ENCODE measurements at places on chromosomes 12 and 14. TPM values are rescaled to one million over a fixed set of nuclear protein-coding genes. Genes with fewer than 3 reads are reported as not detected.

DNA sequence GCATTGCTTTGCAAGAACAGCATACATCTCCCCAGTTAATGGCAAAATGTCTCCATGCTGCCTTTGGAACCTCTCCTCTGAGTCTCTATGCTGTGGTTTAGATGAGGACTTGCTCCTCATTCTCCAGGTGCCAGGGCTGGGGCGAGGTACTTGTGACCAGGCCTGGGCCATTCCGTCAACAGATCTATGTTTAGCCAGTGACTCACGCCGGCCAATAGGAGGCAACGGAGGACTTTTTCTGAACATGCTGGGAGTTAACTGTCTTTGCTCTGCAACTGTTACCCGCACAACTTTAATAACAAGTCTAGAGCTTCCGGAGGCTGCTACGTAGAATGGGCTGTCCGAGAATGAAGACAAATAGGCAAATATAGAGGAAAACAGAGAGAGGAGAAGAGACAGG lies 214.2 kb downstream of the GLT1D1 start:
- peak; percentile 89 for DNase-seq

GRCh38 chr12:32312049-32312670 lies 87.2 kb upstream of the FGD4 start:
- no peak for DNase-seq

GRCh38 chr14:99393059-99393655 lies 87.5 kb downstream of the SETD3 start:
- peak; percentile 86 for DNase-seq

GRCh38 chr12:130335517-130336392 lies 1.9 kb upstream of the PIWIL1 start:
- DNase-seq = peak; percentile 82

DNA sequence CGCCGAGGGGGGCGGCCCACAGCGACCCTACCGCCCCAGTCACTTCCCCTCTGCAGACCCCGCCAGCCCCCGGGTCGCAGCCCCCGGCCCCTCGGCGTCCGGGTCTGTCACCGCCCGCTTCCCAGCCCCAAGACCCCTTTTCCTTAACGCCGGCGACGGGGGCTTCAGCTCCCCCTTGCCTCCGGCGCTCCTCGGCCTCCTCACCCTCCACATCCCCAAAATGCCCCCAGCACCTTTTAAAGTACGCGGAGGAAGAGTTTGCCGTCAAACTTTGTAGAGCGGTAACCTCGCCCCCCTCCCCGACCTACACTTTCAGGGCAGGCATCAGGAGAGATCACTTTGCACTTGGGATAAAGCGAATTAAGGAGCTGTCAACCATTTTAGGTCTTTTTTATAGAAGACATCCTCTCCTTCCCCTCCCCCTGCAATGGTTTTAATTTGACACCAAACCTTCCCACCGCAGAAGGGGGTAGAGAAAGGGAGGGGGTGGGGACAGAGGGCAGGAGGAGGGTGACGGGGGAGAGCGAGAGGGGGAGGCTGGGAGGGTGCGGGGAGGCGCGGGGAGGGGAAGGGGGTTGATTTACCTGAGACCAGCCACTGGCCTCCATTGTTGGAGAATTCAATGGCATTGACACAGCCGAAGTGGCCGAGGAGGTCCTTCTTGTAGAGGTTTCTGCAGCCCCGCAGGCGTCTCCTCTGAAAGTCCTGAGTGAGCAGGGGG lies 578 bp downstream of the DCAF5 start:
- DNase-seq = no peak

DNA sequence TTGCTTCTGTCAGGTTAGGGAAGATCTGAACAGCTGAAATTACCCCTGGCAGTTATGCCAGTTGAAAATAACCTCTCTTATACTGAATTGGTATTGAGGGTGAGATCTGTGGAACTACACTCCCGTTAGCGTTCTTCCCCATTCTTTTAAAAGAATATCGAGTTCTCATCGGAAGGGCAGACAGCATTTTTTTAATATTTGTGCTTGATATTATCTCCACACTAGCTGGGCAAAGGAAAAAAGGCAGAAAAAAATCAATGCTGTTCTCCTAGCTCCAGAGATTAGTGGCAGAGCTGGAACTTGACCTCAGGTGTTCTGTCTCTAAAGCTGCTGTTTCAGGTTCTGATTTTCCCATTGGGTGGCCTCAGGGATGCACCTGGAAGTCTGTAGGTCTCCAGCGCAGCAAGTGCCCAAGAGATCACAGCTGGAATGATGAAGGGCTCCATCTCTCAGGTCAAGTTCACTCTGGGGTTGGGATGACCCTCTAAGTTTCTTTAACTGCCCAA lies 67.5 kb downstream of the SLC38A1 start:
- DNase-seq = no peak

DNA sequence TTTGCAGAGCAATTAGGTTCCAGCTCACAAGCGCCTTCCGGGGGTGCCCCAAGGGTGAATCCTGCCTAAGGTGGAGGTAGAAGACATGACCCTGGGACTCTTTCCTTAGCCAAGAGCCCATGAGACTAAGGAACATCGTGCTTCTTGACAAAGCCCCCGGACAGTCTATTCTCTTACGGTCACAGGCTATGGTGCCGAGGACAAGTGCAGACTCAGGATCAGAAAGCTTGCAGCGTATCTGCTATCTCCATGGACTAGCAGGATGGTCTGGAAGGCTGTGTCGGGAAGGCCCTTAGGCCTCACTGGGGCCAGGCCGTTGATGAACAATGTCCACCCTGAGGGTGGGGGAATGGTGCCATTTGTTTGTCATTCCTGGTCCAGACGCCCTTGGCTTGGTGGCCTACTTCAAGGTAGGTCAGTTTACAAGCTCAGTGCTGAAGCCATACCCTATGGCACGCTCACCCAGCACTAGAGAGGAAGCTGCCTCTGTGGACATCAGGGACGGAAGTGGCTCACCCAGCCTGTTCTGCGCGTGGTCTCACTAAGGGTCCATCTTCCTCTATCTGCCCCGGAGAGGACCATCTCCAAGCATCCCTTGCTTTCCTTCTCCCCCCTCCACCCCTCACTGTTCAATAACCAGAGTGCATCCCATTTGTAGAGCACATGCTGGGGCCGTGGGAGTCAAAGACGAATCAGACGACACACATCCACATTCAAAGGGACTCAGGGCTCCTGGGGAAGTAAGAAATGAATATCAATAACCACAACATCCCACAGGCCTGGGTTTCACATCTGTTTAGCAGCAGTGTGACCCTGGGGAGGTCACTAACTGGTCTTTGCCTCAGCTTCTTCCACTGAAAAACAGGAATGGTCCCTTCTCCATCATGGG lies 45.0 kb upstream of the IQSEC3 start:
- peak; percentile 39 for DNase-seq

DNA sequence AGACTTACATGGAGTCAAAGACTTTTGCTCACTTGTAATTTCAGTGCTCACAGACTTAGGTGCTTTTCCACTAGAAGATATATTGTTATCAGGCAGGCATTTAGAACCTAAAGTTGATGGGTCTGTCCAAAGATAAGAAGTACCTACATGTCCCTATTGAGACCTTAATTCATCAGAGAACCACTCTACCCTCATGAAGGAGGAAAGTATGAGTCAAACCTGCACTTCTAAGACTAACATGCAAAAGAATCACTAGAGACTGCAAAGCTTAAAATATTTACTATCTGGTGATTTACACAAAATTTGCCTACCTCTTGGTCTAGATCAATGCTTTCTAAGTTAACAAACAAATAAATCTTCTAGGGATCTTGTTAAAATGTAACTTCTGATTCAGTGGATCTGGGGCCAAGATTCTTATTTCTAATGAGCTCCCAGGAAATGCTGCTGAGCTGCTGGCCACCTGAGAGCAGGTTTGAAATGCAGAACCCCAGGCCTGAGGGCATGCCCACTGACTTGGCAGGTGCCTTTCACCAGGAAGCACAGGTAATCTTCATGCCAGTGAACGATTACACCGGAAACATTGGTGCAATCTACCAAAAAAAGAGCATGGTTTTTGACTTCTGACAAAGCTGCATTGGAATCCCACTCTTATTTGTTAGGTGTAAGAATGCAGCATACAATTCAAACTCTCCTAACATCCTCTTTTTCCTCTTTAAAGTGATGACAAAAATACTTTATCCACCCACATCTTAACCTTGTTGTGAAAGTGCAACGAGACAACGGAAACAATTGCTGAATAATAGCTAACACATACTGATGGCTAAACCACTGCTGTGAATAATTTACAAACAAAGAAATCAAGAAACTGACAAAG lies 214.2 kb downstream of the ADAMTS20 start:
- DNase-seq = peak; percentile 46

DNA sequence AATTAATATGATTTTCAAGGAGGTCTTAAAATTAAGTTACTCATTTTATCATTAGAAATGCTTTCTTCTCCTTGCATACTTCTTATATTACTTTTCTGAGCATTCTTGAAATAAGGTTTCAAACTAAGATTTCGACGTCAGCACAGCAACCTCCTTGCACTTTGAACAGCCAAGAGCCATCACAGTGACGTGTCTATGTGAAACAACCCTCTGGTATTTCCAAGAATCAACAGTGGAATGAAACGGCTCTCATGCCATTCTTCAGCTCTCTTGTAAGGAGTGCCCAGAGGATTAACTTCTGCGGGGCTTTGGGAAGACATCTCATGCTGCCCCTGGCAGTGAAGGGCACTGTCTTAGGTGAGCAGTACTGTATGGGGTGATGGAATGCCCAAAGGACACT lies 109.2 kb downstream of the EFCAB11 start:
- DNase-seq = no peak

GRCh38 chr12:60830381-60830780 lies 1234.6 kb downstream of the SLC16A7 start:
- DNase-seq = no peak

DNA sequence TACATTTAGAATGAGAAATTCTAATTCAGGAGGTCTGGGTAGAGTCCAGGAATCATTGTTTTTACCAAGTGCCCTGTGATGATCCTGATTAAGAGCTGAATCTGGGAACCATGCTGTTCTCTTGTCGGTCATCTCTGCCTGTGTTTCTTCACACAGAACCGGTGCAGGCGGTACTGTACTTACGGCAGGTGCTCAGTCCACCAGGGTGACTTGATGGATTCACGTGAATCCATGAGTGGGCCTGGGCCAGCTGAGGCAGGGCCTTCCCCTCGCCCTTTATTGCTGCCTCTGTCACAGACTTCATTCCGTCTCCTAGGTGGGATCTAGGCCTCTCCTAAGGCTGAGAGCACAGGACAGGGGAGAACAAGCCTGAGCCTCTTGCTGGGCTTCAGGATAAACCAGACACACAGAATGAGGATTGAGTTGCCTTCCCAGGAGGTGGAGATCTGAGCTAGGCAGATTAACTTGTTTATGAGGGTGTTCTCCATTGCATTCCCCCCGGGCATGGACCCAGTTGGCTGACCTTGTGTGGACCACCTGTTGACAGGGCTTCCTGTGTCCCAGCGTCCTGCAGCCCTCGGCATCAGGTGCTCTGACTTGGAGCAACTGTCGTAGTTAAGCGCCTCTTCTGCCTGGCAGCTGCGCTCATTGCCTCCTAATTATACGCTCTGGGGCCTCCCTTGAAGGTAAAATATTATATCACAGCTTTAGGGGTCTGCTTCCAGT lies 42.1 kb downstream of the B4GALNT3 start:
- peak; percentile 73 for DNase-seq

- no peak for DNase-seq
These were observed 81.2 kb downstream of the SCAF11 start for GRCh38 chr12:45909041-45909713.

- no peak for DNase-seq
These were observed 91.4 kb downstream of the CHGA start for GRCh38 chr14:93014058-93015023.

DNA sequence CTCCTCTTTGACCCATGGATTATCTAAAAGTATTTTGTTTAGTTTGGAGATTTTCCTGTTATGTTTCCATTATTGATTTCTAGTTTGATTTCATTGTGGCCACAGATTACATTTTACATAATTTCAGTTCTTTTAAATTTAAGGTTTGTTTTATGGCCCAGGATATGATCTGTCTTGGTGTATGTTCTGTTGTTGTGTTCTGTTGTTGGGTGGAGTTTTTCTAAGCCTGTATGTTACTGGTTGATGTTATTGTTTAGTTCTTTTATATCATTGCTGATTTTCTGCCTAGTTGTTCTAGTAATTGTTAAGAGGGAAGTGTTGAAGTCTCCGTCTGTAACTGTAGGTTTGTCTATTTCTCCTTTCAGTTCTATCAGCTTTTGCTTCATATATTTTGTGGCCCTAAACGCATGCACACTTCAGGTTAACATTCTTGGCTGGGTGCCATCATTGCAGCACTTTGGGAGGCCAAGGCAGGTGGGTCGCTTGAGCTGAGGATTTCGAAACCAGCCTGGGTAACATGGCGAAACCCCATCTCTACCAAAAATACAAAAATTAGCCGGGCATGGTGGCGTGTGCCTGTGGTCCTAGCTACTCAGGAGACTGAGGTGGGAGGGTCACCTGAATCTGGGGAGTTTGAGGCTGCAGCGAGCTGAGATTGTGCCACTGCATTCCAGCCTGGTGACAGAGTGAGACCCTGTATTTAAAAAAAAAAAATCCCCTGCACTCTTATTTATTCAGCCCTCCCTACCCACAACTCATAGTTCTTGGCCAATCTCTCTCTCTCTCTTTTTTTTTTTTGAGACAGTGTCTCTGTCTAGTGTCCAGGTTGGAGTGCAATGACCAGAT lies 28.1 kb upstream of the CFL2 start:
- no peak for DNase-seq

DNA sequence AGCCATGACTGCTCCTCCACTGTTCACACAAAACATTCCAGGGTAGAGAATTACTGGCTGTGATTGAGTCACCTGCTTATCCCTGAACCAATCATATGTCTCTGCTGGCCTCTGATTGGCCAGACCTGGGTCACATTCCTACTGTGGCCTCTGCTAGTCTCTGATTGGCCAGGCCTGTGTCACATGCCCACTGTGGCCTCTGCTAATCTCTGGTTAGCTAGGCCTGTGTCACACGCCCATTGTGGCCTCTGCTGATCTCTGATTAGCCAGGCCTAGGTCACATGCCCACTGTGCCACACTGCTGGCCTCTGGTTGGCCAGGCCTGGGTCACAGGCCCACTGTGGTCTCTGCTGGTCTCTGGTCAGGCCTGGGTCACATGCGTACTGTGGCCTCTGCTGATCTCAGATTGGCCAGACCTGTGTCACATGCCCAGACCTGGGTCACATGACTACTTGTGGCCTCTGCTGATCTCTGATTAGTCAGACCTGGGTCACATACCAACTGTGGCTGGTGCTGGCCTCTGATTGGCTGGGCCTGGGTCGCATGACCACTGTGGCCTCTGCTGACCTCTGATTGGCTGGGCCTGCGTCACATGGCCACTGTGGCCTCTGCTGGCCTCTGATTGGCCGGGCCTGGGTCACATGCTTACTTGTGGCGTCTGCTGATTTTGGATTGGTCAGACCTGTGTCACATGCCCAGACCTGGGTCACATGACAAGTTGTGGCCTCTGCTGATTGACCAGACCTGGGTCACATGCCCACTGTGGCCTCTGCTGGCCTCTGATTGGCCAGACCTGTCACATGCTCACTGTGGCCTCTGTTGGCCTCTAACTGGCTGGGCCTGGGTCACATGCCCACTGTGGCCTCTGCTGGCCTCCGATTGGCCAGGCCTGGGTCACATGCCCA lies 251.6 kb downstream of the SLC15A4 start:
- DNase-seq = no peak

The ARMH4 gene
- 30.7 TPM for total RNA-seq

The AICDA gene
- not detected for total RNA-seq

The ETFBKMT gene
- 0.87 TPM for total RNA-seq

The MORN3 gene
- 1.3 TPM for total RNA-seq

The KRT78 gene
- total RNA-seq = not detected

The HPD gene
- 0.42 TPM for total RNA-seq

The PPP2R5C gene
- total RNA-seq = 113 TPM

The NOS1 gene
- 0.68 TPM for total RNA-seq

Data from endodermal cell (in vitro differentiated cells).